ENCODE measurements at places on chromosomes 3 and 15.
A peak's percentile ranks its signal among the peaks of the same experiment; 100 is the strongest.

- DNase-seq, result no peak
These were observed 51.7 kb downstream of the CLDN11 start for GRCh38 chr3:170470063-170471016.

GRCh38 chr15:101103598-101103997, 148.2 kb downstream of the CHSY1 start:
- no peak for DNase-seq

DNA sequence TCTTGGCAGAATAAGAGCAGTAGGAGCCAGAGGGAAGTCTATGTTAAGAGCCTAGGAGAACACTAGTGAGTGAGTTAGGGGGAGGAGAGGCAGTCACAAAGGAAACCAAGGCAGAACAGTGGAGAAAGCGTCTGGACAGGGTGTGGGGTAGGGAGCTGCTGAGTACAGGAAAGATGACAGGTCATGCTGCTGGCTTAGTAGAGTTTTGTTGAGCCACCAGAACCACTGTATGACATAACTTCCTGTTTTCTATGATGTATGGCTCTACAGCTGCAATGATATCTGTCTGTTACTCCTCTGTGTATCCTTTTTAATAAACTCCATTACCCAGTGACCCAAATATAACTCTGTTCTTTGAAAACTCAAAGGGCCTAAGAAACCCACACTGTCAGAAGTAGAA, 10.6 kb upstream of the STT3B start:
- no peak for DNase-seq

GRCh38 chr3:173652093-173652492, 254.5 kb downstream of the NLGN1 start:
- DNase-seq, result no peak

DNA sequence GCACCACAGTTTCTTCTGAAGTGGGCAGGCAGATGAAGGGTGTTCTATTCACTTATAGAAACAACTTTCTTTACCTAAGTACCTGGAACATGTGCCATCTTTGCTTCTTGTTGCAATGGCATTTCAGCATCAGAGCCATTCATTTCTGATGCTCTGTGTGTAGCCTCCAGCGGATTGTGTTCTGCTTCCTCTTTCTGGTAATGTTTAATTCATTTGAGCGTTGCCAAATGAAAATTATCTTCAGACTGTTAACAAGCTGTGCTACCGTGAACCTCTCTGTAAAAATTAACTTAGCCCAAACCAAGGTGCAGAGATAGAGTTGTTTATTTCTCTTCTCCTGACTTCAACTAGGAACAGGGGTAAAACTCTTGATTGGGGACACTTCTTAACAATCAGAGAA, 302.0 kb downstream of the EDEM1 start:
- DNase-seq, result no peak

DNA sequence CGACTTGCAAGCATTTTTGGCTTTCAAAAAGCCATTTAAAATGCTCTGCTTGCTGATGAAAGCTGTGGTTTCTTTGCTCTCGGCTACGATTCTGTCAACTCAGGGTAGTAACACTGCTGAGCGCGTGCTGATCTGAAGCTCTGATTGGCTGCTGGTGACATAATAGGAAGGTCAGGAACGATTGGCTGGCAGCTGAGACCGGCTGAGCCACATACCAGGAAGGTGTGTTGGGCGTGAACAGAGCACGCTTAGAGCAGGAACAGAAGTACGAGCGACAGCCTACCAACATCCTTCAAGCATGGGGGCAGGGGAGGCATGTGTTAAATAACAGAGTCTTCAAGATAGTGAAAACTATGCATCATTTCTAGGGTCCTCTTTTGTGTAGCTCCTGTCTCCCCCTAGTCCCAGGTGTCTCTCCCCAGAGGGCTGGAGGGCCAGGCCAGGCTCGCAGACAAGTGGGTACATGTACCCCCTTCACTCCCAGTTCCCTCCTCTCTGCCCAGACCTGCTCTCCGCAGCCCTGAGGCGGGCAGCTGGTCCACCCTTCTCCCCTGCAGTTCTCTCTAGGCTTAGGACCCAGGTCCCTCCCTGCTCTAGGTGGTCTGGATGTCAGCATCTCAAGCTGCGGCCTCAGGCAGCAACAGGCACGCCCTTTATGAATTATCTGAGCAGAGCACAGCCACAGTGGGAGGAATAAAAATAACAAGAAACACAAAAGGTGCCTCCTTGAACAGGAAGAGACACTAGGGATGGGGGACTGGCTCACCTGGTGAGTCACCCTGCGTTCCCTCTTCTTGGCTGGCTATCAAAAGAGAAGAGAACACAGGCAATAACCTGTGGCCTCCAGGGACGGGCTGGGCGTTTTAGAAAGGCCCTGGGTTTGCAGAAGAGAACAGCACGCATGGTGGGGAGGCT, 76.0 kb downstream of the TAMM41 start:
- peak; percentile 26 for DNase-seq

DNA sequence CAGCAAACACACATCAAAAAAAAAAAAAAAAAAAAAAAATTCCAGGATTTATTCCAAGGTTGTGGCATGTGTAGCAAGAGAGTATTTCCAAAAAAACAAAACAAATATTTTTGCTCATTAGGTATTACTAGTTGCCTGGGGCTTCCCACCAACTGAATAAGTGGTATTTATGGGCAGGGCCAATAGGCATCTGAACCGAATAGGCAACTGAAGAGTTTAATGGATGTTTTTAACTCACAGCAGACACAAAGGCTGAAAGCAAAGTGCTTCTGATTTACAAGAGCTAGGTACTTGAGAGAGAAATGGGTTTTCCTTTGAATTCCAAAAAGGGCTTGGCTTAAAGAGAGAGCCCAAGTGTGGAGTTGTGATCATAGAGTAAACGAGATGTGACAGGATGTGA, 21.4 kb downstream of the EIF4E3 start:
- DNase-seq, result no peak

GRCh38 chr15:67945951-67946700, 106.3 kb upstream of the RNU6-1 start:
- DNase-seq, result no peak

- DNase-seq, result no peak
These were observed 94.9 kb upstream of the NSMCE3 start for GRCh38 chr15:29364426-29365078.

- no peak for DNase-seq
These were observed 118.3 kb downstream of the RFTN1 start for GRCh38 chr3:16395212-16395611.

GRCh38 chr3:129556890-129557547, 14.0 kb downstream of the H1-8 start:
- DNase-seq, result no peak

DNA sequence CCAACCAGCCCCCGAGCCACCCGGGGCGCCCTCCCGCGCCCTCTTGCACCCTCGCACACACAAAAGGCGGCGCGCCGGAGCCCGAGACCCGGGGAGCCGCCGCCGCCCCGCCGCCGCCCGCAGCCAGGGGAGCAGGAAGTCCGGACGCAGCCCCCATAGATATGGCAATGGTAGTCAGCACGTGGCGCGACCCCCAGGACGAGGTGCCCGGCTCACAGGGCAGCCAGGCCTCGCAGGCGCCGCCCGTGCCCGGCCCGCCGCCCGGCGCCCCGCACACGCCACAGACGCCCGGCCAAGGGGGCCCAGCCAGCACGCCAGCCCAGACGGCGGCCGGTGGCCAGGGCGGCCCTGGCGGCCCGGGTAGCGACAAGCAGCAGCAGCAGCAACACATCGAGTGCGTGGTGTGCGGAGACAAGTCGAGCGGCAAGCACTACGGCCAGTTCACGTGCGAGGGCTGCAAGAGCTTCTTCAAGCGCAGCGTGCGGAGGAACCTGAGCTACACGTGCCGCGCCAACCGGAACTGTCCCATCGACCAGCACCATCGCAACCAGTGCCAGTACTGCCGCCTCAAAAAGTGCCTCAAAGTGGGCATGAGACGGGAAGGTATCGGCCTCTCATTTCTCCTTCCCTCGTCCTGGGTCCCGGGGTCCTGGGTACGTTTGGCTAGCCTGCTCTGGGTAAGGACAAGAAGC, 1.6 kb downstream of the NR2F2 start:
- peak; percentile 70 for DNase-seq

- DNase-seq, result no peak
These were observed 255.7 kb downstream of the CNTN6 start for GRCh38 chr3:1348547-1348946.

DNA sequence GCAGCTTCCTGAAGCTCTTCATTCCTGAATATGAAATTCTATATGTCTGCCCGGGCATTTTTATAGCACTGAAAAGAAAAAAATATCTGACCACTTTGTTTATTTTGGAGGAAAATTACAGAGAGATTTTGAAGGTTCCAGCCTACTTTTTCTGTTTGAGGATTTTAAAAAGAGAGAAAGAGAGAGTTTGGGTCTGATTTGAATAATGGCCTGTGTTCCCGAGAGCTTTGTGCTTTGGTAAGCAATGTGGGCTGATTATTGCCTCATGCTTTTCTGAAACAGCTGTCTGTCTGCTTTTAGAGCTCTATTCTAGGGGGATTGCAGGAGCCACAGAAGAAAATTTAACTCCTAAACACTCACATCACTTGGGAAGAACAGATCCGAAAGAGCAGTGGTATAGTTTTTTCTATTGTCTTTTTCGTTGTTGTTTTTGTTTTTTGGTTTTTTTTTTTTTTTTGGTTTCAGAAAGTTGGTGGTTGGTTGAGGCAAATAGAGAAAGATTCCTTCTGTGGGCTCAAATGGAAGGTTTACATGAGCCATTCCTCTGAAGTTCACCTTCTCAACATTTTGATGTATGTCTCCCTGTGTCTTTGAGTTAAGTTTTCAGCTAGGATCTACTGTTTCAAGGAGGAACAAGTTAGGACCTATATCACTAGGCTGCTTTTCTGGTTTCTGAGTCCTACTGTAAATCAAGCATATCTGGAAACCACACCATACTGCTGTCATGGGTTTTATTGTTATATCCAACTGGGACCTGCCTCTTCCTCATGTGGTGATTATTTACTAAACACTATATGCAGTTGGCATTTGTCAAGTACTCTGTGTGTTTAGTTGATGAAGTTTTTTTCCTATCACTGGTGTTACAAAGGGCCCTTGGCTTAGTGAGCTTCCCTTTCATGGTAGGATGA, 178.9 kb downstream of the KCNMB2 start:
- DNase-seq, result no peak

DNA sequence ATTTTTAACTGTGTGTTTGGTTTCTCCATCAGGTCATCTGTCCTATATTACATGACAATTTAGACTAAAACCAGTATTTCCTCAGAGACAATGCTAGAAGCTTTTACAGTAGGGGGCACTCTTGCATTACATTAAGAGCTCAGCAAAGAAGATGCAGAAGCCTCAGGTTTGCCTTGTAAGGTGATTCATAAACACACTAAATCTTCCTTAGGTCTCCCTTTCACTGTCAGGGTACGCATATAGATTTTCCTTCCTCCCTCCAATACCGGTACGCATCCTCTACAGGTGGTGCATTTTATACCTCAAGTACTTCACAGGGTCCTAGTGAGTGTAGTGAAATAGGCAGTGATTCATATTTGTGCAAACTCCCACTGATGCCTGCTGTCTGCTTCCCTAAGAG, 46.5 kb downstream of the CD86 start:
- DNase-seq, result peak; percentile 82
